OCI-LY7 (cell line): ENCODE measurements at places on chromosomes 11 and 22.

GRCh38 chr22:46573781-46574437, 36.5 kb upstream of the CELSR1 start:
- DNase-seq = no peak

- DNase-seq = peak; percentile 8
Measured at GRCh38 chr11:18013790-18014507, 1.1 kb upstream of the SERGEF start.

DNA sequence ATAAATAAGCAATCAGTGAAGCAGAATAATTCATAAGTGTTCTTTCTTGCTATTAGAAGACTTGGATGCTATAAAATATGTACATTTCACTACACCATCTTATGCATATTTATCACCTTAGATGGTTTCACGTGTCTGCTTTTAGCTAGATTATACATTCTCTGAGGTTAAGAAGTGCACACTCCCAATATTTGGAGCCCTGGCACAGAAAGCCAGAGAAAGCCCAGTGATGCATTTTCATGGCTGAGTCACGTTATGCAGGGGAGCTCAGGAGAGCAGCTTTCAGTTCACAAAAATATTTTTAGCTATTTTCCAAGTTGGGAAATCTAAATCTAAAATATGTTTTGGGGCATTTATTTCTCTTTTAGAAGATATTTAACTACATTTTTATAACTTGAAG, 5.1 kb upstream of the TP53AIP1 start:
- DNase-seq = no peak

GRCh38 chr22:26122920-26123468, 46.3 kb upstream of the SEZ6L start:
- no peak for DNase-seq

- no peak for DNase-seq
Measured at GRCh38 chr11:110527146-110527545, 97.4 kb downstream of the FDX1 start.

DNA sequence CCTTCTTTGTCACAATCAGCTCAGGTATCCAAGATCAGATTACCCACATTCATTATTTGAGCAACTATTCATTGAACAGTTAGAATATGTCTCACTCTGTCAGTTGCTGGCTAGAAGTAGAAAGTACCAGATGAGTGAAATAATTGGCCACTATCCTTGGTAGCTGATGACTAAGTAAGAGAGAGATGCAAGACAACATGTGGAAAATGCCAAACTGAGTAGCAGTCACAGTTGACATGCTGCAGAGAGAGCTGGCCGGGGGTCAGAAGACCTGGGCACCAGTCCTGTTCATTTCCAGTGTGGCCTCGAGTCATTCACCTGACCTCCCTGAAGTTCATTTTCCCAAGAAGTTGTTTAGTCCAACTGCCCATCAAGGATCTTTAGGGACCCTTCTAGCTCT, 22.5 kb upstream of the SMIM35 start:
- DNase-seq = no peak

DNA sequence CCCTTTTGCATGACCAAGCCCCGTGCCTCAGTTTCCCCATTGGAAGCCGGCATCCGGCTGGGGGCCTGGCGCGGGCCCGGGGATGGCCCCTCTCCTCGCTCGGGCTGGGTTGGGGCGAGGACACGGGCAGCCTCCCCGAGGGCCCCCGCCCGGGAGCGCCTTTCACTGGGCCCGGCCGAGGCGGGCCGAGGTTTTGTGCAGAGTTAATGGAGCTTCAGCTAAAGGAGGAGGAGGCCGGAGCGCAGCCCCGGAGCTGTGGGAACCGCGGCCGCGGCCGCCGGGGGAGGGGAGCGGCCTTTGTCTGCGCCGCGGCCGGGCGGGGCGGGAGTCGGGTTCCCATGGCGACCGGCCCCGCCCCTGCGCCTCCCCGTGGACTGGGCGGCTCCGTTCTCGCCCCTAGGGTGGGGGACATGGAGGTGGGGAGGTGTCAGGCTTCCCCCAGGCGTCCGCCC, 1.4 kb upstream of the MAPK11 start:
- peak; percentile 73 for DNase-seq
